ENCODE measurements at places on chromosomes 2 and 18. TPM values are rescaled to one million over a fixed set of nuclear protein-coding genes. Genes with fewer than 3 reads are reported as not detected.

- no peak for DNase-seq
Observed at GRCh38 chr2:237202288-237203030, 116.8 kb downstream of the COPS8 start.

HAAO gene
- 14.5 TPM for total RNA-seq

- DNase-seq: no peak
Observed at GRCh38 chr2:9423922-9424272, 443 bp downstream of the CPSF3 start.

DNA sequence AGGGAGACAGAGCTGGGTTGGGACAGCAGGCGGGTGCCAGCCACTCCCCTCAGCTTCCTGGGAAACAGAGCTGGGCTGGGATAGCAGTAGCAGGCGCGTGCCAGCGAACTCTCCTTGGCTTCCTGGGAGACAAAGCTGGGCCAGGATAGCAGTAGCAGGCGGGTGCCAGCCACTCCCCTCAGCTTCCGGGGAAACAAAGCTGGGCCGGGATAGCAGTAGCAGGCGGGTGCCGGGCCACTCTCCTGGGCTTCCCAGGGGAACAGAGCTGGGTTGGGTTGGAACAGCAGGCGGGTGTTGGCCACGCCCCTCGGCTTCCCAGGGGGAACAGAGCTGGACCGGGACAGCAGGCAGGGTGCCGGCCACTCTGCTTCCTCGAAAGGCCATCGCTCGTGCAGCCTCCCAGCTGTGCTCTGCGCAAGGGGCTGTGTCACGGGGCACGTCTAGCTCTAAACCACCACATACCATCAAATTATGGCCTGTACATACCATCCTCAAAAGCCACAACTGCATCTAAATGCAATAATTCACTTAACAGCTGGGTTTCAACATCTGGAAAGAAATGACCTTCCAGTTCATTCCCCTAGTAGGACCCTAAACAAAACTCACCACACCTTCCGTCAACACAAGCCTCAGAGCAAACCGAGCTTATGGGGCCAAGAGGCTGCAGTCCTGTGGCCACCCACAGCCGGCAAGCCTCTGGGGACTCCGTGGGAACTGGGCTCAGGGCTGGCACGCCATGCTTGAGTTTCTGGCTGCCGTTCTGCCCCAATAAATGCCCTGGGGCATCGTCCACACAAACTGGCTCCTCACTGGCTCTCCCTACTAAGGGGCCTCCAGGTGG, 228.3 kb downstream of the TWIST2 start:
- no peak for DNase-seq

DNA sequence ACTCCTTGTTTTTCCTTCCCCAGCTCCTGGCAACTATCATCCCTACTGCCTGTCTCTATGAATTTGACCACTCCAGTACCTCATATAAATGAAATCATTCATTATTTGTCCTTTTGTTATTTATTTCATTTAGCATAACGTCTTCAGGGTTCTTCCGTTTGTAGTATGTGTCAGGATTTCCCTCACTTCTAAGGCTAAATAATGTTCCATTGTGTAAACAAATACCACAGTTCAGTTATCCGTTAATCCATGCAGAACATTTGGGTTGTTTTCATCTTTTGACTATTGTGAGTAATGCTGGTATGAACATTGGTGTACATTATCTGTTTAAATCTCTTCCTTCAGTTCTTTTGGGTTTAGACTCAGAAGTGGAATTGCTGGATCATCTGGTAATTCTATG, 18.8 kb downstream of the DYNC2LI1 start:
- DNase-seq: no peak

GRCh38 chr2:72289283-72289682, 141.6 kb upstream of the CYP26B1 start:
- DNase-seq: no peak

DNA sequence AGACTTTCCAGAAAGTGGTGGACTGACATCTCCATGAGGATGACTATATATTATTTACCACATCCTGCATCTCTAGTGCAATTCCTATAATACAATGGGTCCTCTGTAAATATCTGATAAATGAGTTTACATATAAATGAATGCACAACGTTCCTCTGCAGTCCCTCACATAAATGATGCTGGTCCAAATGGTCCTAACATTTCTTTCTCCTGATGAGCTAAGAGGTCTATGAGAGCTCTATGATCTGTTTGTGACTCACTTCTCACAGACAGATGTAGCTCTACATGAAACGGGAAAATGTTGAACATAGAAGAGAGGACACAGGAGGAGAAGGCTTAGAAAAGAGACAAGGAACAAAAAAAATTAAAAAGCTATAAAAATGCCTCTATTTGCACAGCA, 201.2 kb upstream of the PIK3C3 start:
- DNase-seq: no peak

- DNase-seq: no peak
Observed at GRCh38 chr2:82120115-82120514, 1815.6 kb upstream of the LRRTM1 start.

DNA sequence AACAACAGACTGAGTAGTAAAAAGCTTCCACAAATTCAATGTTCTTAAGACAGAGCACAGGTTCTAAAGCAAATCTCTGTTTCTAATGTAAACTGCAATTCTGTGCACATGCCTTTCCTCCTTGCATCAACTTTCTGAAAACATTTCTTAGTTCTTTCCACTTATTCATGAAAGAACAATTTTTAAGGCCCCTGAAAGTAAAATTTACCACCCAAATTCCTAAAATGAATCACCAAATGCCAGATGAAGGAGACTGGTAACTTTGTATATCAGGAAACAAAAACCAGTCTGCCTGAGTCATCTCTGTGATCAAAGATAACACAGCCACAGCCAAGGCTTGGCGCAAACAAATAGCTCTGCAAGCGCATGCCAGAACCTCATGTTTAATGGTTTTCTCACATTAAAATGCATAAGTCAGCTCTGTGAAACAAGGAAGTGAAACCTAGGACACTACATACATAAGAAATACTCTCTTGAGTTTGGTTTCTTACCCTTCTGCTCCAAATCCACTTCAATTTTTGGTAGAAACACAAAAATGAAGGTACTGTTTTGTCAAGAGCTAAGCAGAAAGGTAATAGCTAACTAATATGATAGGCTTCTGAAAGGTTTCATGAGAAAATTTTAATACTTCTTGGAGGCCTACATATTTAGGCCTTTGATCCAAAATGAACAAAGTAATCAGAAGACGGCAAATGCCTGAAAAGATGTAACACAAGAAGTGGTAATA, 169.4 kb downstream of the THADA start:
- no peak for DNase-seq

DNA sequence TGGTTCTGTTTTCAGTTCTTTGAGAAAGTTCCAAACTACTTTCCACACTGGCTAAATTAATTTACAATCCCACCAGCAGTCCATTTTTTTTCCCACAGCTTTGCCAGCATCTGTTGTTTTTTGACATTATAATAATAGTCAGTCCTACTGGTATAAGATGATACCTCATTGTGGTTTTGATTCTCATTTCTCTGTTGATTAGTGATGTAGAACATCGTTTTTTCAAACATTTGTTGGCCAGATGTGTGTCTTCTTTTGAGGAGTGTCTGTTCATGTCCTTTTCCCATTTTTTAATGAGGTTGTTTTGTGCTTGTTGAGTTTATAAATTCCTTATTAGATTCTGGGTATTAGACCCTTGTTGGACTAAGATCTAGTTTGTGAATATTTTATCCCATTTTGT, 376.8 kb upstream of the NT5C1B start:
- no peak for DNase-seq

DNA sequence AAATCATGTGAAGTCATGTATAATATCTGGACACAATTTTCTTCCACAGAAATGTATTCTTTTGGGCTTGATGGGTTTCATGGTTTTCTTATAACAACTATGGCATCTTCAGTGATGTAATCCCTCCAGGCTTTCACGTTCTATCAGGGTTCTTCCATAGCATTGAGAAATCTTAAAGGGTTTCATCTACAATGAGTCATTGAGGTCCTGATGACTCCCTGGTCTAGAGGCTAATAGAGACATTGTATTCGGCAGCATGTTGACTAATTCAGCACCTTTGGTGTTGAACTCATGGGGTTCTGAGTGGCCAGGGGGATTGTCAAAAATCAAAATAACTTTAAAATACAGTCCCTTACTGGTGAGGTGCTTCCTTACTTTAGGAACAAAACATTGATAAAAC, 614.0 kb upstream of the CRIM1 start:
- no peak for DNase-seq

DNA sequence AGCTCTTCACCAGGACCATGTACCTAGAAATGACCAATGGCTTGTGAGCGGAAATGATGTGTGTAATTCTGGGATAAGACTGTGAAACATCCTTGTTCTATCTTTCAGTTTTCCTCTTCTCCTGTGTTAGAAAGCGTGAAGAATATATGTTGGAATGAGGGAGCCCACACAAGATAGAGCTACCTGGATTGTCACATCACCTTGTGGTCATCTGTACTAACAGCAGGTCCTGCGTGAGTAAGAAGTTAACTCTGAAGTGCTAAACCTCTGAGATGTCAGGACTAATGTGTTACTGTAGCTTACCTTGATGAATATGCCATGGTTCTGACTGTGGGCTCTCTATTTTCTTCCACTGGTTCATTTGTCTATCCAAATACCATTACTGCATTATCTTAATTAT, 75.6 kb downstream of the FASTKD2 start:
- DNase-seq: no peak
